ENCODE measurements at places on chromosomes 11 and 22. TPM values are rescaled to one million over a fixed set of nuclear protein-coding genes. Genes with fewer than 3 reads are reported as not detected.

The RASGRP2 gene
- 0.05 TPM for total RNA-seq

The CREB3L1 gene
- total RNA-seq, result 2.1 TPM

The PACSIN3 gene
- total RNA-seq, result 29.8 TPM

The SLC22A9 gene
- total RNA-seq, result not detected

The OPCML gene
- total RNA-seq, result not detected

The KCNE3 gene
- total RNA-seq, result 0.52 TPM

The VWCE gene
- 4.5 TPM for total RNA-seq

The RHOD gene
- total RNA-seq, result 24.5 TPM

The UBQLNL gene
- not detected for total RNA-seq

The NXPE2 gene
- 0.05 TPM for total RNA-seq

The PNPLA3 gene
- total RNA-seq, result 0.80 TPM

The OR8G1 gene
- total RNA-seq, result not detected

The FGF4 gene
- total RNA-seq, result not detected

The TTLL1 gene
- 18.2 TPM for total RNA-seq

The MAPK8IP2 gene
- total RNA-seq, result 0.30 TPM

The MUC6 gene
- not detected for total RNA-seq

The AMPD3 gene
- total RNA-seq, result 6.8 TPM

The LRRC74B gene
- not detected for total RNA-seq

The CRYAB gene
- total RNA-seq, result 63.0 TPM

The OR52E8 gene
- not detected for total RNA-seq

The WNT7B gene
- 16.7 TPM for total RNA-seq

The TSPAN4 gene
- 86.2 TPM for total RNA-seq

The RPS25 gene
- total RNA-seq, result 1,564 TPM

The PEX26 gene
- 42.7 TPM for total RNA-seq

The APLP2 gene
- total RNA-seq, result 1,085 TPM

The ALDH3B2 gene
- total RNA-seq, result 0.20 TPM

The PRSS23 gene
- 197 TPM for total RNA-seq

All from renal cortical epithelial cell (primary cell).